ENCODE measurements at places on chromosomes 11 and 22.

GRCh38 chr11:31826536-31827438 is 15.7 kb upstream of the PAX6 start:
- peak; percentile 64 for DNase-seq

DNA sequence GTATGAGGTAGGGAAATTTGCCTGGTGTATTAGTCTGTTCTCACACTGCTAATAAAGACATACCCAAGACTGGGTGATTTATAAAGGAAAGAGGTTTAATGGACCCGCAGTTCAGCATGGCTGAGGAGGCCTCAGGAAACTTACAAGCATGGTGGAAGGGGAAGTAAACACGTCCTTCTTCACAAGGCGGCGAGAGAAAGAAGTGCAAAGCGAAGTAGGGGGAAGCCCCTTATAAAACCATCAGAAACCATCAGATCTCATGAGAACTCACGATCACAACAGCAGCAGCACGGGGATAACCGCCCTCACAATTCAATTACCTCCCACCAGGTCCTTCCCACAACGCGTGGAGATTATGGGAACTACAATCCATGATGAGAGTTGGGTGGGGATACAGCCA is 12.0 kb upstream of the RFPL2 start:
- no peak for DNase-seq

DNA sequence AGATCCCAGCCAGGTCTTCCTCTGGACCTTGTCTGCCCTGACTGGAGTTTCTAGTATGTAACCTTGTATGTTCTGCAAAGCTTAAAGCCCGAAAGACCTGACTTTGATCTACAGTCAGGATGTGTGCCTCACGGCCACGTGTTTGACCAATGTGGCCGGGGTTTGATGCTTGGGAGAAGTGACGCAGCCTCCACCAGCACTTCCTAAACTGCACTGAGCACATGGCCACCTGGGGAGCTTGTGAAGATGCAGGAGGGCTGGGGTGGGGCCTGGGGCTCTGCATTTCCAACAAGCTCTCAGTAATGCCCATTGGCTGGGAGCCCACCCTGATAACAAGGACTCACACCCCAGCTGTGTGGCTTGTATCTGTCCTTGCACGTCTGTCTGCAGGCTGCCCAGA is 53.2 kb downstream of the NAT10 start:
- DNase-seq = no peak

- no peak for DNase-seq
These were observed 8.4 kb upstream of the ETS1 start for GRCh38 chr11:128595775-128596174.

DNA sequence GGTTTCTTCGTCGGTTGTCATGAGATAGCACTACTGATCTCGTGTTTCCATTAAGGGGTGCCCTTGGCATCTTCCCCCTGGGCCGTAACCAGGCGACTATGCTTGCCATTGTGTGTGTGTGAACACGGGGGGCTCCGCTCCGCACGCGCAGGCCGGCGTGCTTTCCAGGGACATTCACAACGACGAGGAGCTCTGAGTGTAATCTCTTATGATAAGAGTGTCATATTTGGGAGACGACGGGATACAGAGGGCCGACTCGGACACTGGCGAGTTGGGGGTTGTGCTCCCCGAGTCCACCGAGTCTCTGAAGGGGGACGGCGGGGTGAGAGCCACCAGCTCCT is 170.9 kb upstream of the CTSC start:
- peak; percentile 70 for DNase-seq

GRCh38 chr11:33347490-33348125 is 90.4 kb downstream of the HIPK3 start:
- no peak for DNase-seq

GRCh38 chr11:112292785-112293407 is 32.2 kb upstream of the PLET1 start:
- no peak for DNase-seq

DNA sequence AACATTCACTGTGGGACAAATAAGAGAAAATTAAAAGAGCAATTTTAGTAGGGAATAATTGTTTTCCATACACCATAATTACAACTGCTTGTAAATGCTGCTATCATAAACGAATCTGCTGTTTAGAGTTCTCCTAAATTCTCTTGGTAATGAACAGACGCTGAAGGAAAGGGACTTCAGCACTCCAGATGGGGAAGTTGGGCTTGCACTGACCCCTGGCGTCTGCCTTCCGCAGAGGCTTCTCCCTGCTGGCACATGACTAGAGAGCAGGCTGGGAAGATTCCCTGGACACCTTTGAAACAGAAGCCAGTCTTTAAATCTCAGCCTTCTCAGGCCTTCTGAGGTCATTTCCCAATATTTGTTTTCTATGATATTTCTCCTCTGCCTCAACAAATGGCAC is 84.1 kb downstream of the NXPE2 start:
- peak; percentile 18 for DNase-seq

- no peak for DNase-seq
These were observed 200.4 kb downstream of the SNX19 start for GRCh38 chr11:130715877-130716220.

DNA sequence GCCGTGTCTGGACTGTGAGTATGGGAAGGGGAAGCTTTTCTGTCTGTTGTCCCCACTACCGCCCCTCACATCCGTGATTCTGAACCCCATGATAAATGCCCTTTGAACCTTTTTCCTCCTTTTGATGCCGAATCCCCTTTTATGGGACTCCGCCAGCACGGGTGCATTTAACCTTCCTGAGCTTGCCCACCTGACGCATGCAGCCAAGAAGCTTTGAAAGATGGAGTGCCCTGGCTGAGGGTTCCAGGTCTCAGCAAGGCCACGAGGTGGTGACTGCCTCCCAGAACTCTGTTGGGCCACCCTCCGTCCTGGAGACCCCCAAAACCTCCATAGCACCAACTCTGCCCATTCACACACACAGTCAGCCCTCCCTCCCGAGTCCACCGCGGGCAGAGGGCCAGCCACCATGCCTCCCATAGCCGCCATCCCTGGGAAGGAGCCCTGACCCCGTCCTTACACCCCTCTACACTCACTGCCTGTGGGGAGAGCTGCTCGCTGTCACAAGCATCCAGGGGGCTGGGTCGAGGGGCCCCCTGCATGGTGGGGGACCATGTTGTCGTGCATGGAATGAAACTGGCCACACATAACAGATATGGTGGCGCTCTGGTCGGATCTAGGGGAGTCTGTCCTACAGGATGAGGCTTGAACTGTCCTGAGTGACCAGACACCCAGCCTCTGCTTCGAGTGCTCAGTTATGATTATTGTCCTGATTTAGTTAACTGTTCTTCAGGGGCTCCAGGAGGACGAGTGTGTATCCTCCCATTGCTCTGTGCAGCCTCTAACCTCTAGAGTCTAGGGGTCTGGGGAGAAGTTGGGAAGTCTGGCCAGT is 822 bp upstream of the COMT start:
- DNase-seq = no peak

DNA sequence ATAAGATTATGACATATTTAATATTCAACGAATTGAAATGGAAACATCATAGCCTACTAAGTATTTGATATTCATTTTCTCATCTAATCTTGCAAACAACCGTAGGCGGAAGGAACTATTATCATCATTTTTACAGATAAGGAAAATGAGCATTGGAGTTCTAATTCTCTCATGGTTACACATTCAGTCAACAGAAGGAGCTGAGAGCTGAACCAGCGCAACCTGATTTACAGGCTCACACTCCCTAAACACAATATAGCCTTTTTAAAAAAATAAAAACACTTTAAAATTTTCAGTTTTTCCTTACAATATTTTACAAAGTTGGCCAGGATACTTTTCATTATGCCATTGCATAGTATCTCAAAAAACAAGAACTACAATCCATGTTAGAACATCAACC is 74.8 kb downstream of the APOL5 start:
- no peak for DNase-seq

- DNase-seq = no peak
These were observed 54.9 kb downstream of the PHF21A start for GRCh38 chr11:46066335-46066734.

- peak; percentile 62 for DNase-seq
These were observed 636 bp downstream of the KCNQ1OT1 start for GRCh38 chr11:2699185-2699530.

DNA sequence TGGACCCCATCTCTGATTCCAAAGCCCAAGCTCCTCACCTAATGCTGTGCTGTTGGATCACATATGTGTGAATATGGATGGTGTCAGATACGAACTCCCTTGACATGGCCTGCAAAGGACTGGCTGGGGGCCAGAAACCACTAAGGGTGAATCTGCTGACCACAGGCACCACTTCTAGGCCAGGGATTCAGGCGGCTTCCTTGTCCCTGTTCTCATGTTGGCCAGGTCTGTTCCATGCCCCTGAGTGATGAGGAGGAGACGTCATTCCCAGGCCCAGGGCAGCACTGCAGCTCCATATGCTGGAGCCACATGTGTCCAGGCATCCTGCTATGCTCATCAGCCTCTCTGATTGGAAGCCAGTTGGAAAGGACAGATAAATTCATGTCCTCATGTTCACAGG is 130.0 kb upstream of the BDNF start:
- no peak for DNase-seq

DNA sequence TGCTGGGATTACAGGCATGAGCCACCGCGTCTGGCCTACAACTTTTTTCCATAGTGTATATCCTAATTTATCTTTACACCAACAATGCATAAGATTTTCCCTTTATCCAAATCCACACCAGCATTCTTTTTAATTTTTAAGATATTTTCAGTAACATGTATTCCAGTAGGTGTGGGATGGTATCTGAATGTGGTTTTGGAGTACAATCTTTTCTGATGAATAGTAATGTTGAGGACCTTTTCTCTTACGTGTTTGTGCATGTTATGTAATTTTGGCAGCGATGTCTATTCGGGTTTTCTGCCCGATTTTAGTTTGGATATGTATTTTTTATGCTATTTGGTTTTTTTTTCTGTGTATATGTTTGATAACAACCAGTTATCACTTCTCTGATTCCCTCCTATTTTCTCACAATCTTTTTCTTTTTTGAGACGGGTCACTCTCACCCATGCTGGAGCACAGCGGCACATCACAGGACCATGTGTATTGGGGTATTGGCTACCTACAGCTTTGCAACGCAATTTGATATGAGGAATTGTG is 114.6 kb upstream of the GRK3 start:
- no peak for DNase-seq

DNA sequence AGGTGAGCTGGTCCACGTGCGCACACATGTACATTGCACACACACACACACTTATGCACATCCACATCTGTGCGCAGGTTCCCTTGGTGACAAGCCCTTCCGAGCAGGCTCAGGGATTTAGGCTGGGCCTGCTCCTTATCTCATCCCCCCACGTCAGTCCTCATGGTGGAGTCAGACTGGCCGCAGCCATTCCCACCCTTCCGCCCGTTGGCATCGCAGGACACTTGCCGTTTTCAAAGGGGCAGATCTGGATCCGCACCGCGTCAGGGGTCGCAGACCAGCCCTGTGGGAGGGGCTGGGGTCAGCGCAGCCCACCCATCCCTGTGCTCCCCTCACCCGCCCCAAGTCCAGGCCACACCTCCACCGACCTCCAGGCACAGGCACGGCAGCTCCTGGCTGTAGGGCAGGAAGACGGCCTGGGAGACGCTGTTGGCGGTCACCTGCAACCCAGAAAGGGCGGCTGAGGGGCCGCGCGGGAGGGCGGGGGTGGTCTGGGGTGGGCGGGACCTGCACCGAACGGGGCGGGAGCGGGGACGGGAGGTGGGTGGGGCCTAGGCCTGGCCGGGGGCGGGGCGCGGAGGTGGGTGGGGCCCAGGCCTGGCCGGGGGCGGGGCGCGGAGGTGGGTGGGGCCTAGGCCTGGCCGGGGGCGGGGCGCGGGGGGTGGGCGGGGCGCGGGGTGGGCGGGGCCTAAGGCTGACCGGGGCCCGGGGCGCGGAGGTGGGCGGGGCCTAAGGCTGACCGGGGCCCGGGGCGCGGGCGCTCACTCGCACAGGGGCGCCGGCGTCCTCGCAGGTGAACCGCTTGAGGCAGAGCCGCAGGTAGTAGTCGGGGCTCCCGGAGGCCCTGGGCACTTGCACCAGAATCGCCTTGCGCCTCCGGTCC is 13.3 kb downstream of the IL17REL start:
- DNase-seq = no peak

- peak; percentile 16 for DNase-seq
These were observed 161.5 kb upstream of the MTMR2 start for GRCh38 chr11:96085319-96085930.

DNA sequence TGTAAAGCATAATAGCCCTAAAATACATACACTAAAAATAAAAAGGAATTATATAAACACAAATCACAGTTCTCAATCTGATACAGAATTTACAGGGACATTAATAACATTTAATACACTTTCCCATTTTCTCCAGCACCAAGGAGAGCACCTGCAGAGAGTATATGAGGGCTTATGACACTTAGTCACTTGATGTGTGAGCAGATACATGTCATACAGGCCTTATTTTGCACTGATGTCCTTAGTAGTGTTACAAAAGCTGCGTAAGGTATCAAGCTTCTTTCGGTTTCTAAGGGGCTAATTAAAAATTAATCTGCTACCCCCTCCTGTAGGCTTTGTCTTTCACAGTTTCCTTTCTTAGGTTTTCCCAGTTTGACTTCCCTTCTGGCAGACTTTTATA is 61.3 kb downstream of the TRIM44 start:
- no peak for DNase-seq

DNA sequence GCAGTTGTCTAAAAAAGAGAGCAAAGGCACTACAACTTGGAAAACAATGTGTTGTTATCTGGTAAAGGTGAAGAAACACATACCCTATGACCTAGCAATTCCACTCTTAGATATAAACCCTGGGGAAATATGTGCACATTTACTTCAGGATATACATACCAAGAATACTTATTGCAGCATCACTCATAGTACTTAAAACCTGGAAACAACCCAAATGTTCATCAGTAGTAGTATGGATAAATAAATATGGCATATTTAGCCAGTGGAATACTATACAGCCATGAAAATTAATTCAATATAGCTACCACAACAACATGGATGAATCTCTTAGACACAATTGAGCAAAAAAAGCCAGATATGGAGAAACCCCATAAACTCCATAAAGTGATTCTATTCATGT is 26.1 kb upstream of the MICAL2 start:
- DNase-seq = no peak

GRCh38 chr22:48782811-48783511 is 1044.7 kb downstream of the BRD1 start:
- no peak for DNase-seq

- no peak for DNase-seq
These were observed 111.8 kb downstream of the MPPED2 start for GRCh38 chr11:30474151-30474954.

DNA sequence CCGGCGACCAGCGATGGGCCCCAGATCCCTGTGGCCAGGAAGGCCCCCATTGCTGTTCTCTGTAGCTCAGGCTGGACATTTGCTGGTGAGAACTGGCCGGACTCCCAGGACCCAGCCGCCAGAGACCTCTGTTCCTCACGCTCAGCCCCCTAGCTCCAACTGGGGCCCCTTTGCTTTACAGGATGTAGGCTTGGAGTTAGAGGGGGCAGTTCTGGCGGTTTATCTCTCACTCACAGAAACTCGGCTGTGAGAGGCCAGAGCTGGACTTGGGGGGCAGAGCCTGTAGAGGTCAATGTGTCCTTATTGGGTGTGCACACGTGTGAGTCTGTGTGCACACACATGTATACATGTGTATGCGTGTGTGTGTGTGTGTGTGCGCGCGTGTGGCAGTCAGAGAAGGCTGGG is 502 bp downstream of the SMIM38 start:
- no peak for DNase-seq
